Thoracic aorta (tissue), 2 donors: ENCODE measurements at places on chromosomes 6 and 20.

DNA sequence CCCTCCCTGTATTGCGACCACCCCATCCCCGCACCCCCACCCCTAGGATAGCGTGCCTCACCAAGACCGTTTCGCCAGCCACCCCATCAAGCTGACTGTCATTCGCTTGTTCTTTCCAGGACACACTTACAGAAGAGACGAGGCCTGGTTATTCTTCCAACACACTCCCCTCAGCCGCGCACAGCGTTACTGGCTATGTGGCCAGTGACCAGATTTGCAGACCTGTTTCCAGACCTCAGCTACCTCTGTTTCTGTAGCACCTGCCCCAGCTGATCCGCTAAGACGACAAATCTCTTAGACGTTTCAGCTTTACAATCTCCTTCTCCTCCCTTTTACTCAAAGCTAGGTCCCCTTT is 26.1 kb downstream of the HLA-F start:
- H3K4me1 ChIP-seq = peaks cover 32% of the 10 kb centered on the region
- H3K27me3 ChIP-seq = no peaks in the 10 kb centered on the region
- H3K4me3 ChIP-seq = peak overlapping the region; percentile 89
- H3K27ac ChIP-seq = peak overlapping the region; percentile 66

GRCh38 chr6:57255451-57256169 is 33.5 kb upstream of the RAB23 start:
- DNase-seq = no peak
- no peaks in the 10 kb centered on the region for H3K27me3 ChIP-seq
- no peak overlapping the region for H3K27ac ChIP-seq
- H3K36me3 ChIP-seq = no peaks in the 10 kb centered on the region

GRCh38 chr6:50661636-50662035 is 51.7 kb upstream of the TFAP2D start:
- no peak for DNase-seq
- no peak overlapping the region for H3K27ac ChIP-seq
- no peaks in the 10 kb centered on the region for H3K27me3 ChIP-seq
- no peaks in the 10 kb centered on the region for H3K4me1 ChIP-seq
- H3K4me3 ChIP-seq = no peak overlapping the region

DNA sequence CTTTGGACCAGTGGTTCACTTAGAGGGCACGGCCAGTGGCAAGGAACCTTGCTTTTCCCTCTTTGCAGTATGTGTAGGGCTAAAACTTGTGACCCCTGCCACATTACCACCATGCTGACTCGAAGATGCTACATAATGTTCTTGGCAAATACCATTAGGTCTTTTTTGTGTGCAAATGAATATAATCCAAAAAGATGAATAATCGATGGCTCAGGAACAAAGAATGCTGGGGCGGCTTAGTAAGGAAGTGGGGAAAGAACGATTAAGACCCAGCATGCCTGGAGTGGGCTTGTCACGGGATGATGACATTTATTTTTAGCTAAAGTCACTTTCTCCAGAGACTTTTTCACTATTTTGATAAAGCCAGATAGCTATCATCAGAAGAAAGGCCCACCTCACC is 23.1 kb downstream of the CMTR1 start:
- no peak overlapping the region for H3K27ac ChIP-seq
- peaks cover 54% of the 10 kb centered on the region for H3K36me3 ChIP-seq
- no peak for DNase-seq
- no peaks in the 10 kb centered on the region for H3K4me1 ChIP-seq
- H3K27me3 ChIP-seq = no peaks in the 10 kb centered on the region

- no peaks in the 10 kb centered on the region for H3K27me3 ChIP-seq
- no peak overlapping the region for H3K4me3 ChIP-seq
Observed at GRCh38 chr6:90466154-90466940, 120.5 kb downstream of the MAP3K7 start.

DNA sequence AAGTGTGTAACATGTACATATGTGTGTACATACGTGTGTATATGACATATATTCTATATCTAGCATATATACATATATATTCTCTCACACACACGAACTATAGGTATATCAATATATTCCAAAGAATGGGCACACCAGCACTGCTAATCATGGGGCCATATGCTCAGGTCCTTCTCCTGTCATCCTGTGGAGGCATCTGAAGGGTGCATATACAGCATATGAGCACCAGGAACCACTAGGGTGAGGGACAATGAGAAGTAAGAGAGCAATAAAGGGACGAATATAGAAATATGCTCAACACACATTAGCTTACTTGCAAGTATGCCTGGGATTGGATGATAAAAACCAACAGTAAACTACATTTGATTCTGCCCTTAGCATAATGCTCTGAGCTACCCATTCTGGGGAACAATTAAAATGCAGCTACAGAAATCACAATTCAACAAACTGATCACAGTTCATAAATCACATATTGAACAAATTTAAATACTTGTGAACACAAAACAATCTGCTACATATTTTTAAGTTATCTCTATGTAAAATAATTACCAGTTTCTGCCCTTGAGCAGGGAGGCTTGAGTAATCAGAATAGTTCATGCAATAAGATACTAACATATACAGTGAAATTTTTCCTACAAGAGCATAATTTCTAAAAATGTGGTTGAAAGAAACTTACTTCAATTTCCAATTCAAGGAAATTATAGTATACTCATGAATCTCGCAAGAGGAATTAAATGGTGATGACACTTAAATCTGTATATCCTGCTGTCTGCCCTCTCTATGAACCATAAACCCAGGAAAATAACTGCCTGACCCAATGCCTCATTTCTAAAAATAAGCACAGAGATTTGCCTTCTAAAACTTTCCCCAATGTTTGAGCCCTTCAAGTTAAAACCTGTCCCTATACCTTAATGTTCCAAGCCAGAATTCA is 272.2 kb upstream of the THEMIS start:
- DNase-seq = no peak
- H3K27ac ChIP-seq = no peak overlapping the region
- H3K27me3 ChIP-seq = no peaks in the 10 kb centered on the region
- no peaks in the 10 kb centered on the region for H3K36me3 ChIP-seq
- peaks cover 6% of the 10 kb centered on the region for H3K4me1 ChIP-seq

DNA sequence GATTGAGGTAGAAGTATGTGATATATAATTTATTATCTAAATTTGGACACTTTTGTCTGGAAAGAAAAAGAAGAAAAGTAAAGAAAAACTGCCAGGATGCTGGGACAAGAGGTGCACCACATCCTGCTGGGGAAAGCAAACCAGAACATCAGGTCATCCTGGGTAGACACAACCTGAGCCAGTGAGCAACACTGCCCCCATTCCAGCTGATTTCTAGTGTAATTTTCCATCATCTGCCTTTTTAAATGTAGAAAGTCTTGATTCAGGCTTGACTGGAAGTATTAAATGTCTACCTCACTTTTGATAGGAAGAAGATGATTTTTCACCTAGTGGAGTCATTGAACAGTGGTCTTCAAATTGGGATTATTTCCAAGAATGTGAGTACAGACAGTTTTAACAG is 1164.5 kb upstream of the CITED2 start:
- DNase-seq = no peak
- no peak overlapping the region for H3K4me3 ChIP-seq
- H3K36me3 ChIP-seq = no peaks in the 10 kb centered on the region
- H3K4me1 ChIP-seq = peaks cover 26% of the 10 kb centered on the region
- H3K27me3 ChIP-seq = no peaks in the 10 kb centered on the region
- H3K27ac ChIP-seq = peak overlapping the region; percentile 30

DNA sequence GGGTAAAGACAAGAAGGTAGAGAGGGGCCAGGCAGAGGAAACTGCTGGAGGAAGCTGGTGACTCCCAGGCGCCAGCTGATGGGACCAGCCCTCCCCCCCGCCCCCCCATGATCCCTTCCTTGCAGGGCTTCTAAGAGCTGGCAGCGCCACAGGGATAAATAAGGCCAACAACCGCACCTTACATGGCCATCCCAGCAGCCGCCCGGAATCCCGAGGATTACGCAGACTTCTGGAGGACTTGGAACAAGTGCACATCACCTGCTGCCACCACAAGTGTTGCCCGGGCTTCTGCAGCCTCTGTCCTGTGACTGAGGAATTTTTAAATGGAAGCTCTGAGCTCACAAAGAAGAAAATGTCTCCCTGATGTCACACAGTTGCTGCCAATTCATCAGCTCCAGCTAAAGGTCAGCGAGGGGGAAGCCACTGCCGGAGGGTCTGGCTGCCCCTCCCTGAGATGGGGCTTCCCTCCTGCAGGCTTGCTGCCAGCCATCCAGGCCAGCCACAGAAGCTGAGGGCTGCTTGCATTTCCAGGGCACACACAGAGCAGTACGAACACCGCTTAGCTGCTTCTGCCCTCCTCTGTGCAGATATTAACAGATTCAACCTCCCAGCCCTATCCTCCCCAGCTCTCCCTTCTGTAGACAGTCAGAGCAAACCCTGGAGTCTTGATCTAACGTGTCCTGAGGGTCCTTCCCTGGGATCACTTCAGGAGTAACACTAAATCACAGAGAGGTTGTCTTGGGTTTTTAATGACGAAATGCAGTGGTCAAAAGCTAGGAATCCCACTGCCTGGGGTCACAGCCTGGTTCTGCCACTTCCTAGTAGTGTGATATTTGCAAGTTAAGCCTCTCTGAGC is 38.6 kb upstream of the PIM1 start:
- no peaks in the 10 kb centered on the region for H3K36me3 ChIP-seq
- H3K4me3 ChIP-seq = peak overlapping the region; percentile 33
- no peaks in the 10 kb centered on the region for H3K27me3 ChIP-seq
- peaks cover 21% of the 10 kb centered on the region for H3K4me1 ChIP-seq

DNA sequence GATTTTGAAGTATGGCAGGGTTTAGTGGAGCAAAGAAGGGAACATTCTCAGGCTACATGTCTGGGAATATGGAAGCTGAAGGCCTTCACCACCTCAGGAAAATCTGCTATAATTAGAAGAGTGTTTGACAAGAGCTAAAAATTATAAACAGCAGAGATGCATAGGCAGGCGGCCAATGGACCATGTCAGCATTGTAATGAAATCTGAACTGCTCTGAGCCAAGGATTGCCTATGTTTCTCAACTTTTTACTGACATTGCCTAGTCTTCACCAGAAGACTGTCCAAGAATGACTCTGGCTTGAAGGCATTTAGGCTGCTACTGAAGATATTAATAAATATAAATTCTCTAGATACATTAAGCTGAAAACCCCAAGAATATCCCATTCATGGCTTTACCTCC is 84.1 kb downstream of the C6orf52 start:
- H3K4me1 ChIP-seq = peaks cover 39% of the 10 kb centered on the region
- H3K4me3 ChIP-seq = no peak overlapping the region
- peak overlapping the region; percentile 54 for H3K27ac ChIP-seq
- H3K36me3 ChIP-seq = no peaks in the 10 kb centered on the region
- DNase-seq = no peak
- H3K27me3 ChIP-seq = no peaks in the 10 kb centered on the region

DNA sequence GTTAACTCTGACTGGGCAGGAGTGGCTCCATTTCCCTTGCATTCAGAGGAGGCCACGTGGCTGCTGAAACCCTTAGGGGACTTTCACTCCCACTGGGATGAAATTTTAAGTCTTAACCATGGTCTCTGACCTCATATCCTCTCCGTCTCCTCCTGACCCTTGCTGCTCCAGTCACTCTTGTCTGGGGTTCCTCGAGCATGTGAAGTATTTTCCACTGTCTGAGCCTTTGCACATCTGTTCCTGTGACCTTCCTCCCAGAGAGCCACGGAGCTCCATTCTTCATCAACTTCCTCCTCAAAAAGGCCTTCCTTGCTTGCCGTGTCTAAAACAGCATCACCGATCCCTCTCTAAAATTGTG is 153.0 kb upstream of the UST start:
- no peak overlapping the region for H3K4me3 ChIP-seq
- DNase-seq = no peak
- H3K27me3 ChIP-seq = no peaks in the 10 kb centered on the region

GRCh38 chr6:31585491-31585890 is 586 bp upstream of the LST1 start:
- no peak for DNase-seq
- no peaks in the 10 kb centered on the region for H3K27me3 ChIP-seq
- H3K4me1 ChIP-seq = peaks cover 7% of the 10 kb centered on the region
- no peak overlapping the region for H3K4me3 ChIP-seq
- H3K27ac ChIP-seq = no peak overlapping the region

DNA sequence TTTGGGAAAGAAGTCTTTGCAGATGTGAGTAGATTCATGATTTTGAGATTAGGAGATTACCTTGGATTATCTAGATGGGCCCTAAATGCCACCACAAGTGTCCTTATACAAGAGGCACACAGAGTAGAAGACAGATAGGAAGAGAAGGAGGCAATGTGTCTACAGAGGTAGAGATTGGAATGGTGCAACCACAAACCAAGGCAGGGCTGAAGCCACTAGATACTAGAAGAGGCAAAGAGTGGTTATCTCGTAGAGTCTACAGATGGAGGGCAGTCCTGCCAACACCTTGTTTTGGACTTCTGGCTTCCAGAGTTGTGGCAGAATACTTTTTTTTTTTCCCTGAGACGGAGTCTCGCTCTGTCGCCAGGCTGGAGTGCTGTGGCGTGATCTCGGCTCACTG is 138.3 kb upstream of the AKIRIN2 start:
- H3K27ac ChIP-seq = no peak overlapping the region
- DNase-seq = no peak
- no peak overlapping the region for H3K4me3 ChIP-seq
- H3K4me1 ChIP-seq = no peaks in the 10 kb centered on the region

DNA sequence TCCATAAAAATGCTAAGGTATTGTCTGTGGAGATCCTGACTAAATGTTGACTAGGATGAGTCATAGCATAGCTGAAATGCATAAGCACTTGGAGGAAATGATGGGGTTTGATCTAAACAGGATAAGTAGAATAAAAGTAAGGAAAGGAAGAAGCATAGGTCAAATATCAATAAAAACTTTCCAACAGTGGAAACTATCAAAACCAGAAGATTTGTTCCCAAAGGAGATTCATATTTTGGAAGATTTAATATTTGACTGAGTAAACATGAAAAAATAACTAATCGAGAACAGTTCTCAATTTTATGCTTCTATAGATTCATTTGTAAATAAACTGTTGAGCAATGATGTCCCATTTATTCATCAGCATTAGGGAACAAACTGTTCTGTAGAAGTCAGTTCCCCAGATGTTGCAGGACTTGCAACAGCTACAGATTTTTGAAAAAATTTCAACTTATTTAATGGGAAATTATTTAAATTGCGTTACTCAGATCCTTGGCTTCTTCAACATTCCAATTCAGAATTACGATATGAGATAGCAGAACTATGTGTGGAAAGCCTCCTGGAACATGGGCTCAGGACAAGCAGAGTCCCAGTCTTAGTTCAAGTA is 133.7 kb upstream of the TBX18 start:
- no peak overlapping the region for H3K27ac ChIP-seq
- H3K27me3 ChIP-seq = no peaks in the 10 kb centered on the region
- H3K4me3 ChIP-seq = no peak overlapping the region
- H3K4me1 ChIP-seq = no peaks in the 10 kb centered on the region
- DNase-seq = no peak
- no peaks in the 10 kb centered on the region for H3K36me3 ChIP-seq

- H3K4me1 ChIP-seq = peaks cover 15% of the 10 kb centered on the region
- H3K27ac ChIP-seq = no peak overlapping the region
- H3K4me3 ChIP-seq = no peak overlapping the region
- no peaks in the 10 kb centered on the region for H3K36me3 ChIP-seq
- DNase-seq = no peak
Observed at GRCh38 chr6:108732091-108732870, 115.9 kb upstream of the ARMC2 start.
